Fibroblast of mammary gland (primary cell): ENCODE measurements at places on chromosomes 3 and 15.

GRCh38 chr3:120506828-120507774 is 56.3 kb upstream of the FSTL1 start:
- peak; percentile 87 for DNase-seq

- peak; percentile 72 for DNase-seq
Measured at GRCh38 chr3:111668888-111669488, 73.8 kb upstream of the ZBED2 start.

- DNase-seq: peak; percentile 98
Measured at GRCh38 chr15:68586274-68586961, 7.6 kb downstream of the CORO2B start.

- DNase-seq: peak; percentile 72
Measured at GRCh38 chr3:15325228-15325627, 7.2 kb downstream of the SH3BP5 start.

- DNase-seq: no peak
Measured at GRCh38 chr3:43388175-43388574, 101.8 kb downstream of the SNRK start.

GRCh38 chr3:48558493-48559134 is 2.0 kb upstream of the PFKFB4 start:
- no peak for DNase-seq

DNA sequence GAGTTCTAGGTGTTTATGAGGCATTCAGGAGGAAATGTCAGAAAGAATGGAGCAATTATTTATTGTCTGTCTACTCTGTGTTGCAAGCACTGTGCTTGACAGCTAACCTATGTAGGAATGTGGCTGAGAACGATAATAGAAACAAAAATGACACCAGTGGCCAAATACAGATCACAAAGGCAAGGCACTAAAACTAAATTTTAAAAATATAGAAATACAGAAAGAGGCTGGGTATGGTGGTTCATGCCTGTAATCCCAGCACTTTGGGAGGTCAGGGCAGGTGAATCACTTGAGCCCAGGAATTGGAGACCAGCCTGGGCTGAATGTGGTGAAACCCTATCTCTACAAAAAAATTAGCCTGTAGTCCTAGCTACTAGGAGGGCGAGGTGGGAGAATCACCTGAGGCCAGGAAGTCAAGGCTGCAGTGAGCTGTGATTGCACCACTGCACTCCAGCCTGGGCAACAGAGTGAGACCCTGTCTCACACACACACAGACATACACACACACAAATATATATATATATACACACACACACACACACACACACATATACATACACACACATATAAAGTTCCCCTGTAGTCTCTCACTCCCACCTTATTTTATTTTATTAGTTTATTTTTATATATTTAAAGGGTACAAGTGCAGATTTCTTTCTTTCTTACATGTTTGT is 6.0 kb downstream of the PRKCI start:
- DNase-seq: no peak

DNA sequence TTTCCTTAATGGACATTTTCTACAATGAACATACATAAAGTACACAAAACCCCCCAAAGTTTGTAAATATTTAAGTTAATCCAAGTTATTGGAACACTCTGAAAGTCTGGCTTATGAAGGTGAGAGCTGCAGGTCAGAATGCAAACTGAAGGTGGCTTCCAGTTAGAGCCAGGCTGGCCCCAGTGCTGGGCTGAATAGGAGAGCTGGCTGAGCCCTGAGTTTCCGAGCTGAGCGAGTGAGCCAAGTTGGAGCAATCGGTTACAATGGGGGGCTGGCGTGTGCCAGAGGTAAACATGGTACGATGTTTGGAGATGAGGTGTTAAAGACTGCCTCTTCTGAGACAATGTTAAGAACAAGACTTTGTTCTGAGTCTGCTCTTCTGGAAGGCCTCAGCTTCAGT is 230.8 kb upstream of the MCTP2 start:
- no peak for DNase-seq

DNA sequence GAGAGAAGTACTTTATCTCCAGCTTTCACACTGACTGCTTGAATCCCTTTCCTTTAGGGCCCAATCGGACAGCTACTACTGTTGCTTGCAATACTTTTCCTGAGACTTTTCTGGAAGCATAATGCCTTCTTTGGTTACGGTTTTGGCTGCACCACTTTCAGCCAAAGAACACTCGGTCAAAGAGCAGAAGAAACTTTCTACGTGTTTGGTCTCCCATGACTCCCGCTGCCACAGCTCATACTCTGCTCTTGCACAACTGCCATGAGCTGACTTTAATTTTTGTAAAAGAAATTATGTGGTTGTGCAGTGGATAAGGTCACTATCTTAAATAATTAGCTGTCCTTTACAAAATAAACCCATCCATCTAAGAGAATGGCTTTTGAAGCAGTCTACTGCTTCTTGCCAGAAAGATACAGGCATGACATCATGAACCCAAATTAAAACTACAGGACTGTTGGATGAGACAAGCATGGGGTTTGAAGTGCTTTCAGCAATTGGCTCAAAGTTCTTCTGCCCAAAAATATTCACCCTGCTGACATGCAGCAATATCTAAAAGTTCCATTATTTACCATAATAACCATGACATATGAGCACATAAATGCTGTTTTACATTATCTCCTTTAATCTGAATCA is 42.0 kb downstream of the PROS1 start:
- DNase-seq: no peak

DNA sequence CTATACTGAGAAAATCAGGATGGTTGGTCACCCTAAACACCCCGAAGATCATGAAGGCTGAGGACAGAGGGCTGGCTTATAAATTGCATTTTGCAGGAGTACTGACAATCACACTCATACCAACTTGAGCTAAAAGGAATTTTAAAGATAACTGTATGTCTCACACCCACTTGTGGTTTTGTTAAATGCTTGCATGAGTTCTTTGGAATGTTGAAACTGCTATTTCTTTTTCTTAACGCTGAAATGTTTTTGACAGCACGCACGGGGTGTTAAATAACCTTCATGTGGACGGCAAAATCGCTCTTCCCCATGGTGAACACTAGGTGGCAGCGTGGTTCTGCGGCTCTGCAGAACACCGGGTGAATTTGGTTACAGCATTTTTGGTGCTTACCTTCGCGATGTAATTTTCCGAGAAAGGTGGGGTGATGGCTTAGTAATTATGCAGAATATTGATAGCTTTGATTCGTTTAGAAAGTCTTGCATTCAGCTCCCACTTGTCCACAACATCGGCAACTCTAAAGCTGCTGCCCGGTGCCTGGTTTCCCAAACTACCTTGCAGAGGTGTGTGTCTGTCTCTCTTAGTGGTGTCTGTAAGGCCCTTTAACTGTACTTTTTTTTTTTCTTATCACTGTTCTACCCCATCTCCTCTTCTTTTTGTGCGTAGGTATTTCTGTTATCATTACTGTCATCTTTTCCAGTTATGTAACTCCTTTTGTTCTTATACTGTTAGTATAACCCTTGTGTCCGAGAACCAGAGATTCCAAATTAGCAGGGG is 51.7 kb downstream of the ARNT2 start:
- peak; percentile 89 for DNase-seq

DNA sequence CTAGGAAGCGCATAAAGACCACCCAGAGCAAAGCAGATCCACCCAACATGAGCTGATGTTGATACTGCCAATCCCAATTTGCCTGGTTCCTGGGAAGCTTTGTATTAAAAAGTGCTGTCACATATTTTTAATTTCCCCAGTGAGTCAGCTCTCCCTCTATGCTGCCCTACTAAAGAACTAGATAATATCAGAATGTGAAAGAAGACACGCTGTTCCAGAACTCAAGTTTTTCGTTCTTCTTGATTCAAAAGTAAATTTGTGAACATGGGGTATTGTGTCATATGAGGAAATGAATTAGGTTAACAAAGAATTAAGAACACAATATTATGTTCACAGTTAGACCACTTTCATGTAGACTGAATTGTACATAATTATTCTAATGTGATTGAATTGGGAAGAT is 734.2 kb upstream of the ALCAM start:
- no peak for DNase-seq

DNA sequence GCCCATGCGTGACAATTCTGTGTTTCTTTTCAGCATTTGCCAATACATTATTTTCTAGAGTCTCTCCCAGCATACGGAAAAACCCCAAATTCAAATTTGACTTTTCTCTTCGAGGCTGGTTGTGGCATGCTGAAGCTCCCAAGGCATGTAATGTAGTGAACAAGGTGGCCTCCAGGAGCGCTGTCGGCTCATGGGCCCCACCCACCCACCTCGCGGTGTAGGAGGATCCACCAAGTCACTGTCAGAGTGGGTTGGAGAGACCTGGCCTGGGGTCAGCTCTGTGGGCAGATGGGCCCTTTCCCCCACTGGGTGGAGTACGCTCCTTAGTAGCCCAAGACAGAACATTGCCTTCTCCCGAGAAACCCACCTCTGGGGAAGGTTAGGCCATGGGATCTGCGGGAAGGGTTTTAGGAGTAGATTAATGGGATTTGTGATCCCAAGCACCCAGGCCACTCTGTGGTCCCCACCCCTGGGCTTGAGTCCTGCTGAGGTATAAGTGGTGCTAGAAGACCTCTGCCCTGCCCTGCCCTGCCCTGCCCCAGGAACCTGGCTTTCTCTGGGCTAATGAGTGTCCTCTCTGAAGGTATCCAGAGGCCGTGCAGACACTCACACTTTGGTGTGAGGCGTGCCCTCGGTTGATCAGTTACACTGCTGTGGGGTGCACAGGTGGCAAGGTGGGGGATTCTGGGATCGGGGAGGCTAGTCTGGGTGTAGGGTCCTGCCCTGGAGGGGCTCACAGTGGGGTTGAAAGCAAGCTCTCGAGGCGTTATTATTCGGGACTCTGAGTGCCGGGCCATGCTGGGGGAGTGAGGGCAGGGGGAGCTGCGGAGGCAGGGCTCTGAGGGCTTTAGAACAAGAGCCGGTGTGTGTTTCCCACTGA is 97.9 kb downstream of the APBA2 start:
- DNase-seq: no peak

DNA sequence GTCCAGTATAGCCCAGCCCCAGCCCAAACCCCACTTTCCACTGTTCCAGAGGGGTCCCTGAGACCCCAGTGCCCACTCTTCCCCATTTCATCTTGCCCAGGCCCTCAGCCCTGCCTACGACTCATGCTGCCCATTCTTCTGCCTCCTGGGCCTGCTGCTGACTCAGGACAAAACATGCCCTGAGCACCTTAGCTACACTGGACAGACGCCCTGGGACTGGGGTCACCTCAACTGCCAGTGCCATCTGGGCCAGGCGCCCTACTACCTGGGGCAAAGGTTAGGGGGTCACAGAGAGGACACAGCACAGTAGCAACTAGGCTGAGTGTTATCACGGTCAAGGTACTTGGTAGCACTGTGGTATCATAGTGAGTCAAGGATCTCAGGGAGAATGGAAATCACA is 2.6 kb upstream of the LAMB2 start:
- DNase-seq: no peak

GRCh38 chr3:64863226-64864212 is 175.7 kb upstream of the ADAMTS9 start:
- DNase-seq: no peak

GRCh38 chr3:182058488-182058887 is 346.8 kb downstream of the SOX2 start:
- DNase-seq: no peak

DNA sequence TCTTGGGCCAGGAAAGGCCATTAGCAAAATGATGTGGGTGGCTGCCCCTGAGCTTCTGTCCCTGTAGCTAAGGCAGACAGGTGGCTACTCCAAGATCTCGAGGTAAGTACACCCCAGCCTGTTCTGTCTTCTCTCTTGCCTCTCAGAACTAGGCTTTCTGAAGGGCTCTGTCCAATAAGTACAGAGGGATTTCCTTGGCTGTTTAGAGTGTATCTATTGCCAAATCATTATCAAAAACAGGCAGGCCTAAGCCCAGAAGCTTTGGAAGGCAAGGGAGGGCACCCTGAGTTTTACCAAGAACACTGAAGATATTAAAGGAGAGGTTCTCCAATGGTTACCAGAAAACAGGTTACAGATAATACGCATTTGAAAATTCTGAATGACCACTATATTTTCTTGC is 156.6 kb downstream of the MYRIP start:
- no peak for DNase-seq

DNA sequence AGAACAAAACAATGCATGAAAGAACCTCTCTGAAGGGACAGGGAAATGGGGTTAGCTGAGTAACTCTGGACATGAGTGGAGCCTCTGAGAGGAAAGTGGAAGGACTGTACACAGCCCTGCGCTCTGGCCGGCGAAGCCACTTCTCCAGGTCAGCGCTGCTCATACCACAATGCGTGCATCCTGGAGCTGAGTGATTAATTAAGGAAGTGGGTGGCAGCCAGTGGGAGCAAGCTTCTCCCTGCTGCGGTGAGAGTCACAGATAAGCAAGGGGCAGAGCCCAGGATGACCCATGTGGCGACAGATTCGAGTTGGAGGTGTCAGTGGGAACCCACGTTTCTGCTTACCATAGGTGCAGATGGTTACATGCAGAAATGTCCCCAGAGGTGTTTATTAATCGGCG is 48.0 kb downstream of the KLF15 start:
- no peak for DNase-seq

- no peak for DNase-seq
Measured at GRCh38 chr15:88246081-88246480, 10.5 kb downstream of the NTRK3 start.

GRCh38 chr3:147906285-147906684 is 497.1 kb downstream of the ZIC1 start:
- peak; percentile 48 for DNase-seq

- DNase-seq: peak; percentile 58
Measured at GRCh38 chr3:183895296-183895695, 10.6 kb upstream of the PARL start.

DNA sequence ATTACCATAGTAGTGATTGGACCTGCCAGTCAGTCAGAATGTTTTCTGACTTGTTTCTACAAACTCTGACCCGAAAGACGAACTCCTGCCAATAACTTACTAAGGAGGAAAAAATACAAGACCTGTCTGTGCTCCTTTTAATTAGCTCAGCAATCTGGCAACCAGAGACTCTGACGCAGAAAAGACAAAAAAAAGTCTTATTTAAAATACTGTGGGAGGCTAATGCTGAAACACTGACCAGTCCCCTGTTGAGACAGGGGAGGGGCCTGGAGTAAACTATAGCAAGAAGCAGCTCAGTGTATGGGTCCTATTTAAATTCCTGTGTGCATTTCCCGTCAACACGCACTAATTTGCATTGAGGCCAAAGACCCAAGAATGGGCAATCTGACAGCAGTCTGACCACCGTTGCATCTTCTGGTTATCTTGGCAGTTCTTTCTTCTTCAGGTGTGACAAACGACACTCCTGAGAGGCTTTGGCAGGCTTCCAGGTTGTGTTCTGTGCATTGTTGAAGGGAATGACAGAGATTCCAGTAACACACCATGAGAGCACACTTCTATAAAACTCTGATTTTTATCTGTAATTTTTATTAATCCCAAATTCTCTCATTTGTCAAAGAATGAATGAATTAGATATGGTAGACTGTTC is 1114.3 kb downstream of the IGSF11 start:
- DNase-seq: no peak

DNA sequence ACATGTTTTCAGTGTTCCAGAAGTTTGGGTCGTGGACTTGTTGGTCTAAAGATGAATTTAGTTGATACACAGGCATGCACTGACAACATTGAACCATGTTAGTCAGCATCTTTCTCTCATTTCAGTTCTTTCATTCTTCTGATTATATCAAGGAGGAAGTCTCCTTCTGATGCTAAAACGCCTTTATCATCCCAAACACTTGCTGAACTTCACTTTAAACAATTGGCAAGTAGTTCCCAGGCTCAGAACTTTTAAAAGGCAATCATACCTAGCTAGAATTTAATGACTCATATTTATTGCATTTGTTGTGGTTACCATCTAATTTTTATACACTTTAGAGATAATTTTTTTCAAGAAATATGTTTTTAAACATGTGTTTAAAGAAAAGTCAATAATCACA is 15.9 kb downstream of the LMCD1 start:
- DNase-seq: no peak
